ENCODE measurements at places on chromosomes 16 and 17.

DNA sequence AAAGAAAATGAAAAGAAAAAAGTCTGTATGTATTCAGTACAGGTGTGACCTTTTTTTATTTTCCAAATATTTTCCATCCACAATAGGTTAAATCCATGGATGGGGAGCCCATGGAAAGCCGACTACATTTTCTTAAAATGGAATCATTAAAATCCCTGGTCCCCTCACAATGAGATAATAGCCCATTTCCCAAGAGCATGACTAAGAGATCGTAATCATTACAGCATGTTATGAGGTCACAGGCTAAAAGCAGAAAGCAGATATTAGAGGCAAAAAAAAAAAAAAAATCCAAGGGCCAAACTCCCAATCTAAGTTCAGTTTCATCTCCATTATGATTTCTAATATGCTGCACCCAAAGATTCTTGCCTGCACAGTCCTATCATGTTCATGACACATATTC is 44.7 kb downstream of the CYTH1 start:
- no peak for DNase-seq

DNA sequence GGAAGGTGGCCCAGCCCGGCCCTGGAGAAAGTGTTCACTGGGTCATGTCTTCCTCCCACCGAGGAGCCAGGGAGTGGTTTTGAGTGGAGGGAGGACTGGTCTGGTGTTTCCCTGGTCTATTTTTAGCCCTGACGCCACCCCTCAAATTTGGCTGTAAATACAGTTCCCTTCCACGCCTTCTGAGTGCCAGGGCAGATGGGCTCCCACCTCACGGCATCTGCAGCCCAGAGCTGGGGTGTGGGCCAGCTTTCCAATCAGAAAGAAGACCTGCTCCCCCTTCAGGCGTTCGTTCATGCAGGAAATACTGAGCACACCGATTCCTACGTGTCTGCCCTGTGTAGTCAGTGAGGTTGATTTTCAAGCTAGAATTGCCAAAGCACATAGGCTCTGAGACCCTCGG is 53.7 kb downstream of the SNX20 start:
- no peak for DNase-seq

GRCh38 chr17:3546997-3547396 is 10.6 kb downstream of the TRPV3 start:
- DNase-seq = no peak

DNA sequence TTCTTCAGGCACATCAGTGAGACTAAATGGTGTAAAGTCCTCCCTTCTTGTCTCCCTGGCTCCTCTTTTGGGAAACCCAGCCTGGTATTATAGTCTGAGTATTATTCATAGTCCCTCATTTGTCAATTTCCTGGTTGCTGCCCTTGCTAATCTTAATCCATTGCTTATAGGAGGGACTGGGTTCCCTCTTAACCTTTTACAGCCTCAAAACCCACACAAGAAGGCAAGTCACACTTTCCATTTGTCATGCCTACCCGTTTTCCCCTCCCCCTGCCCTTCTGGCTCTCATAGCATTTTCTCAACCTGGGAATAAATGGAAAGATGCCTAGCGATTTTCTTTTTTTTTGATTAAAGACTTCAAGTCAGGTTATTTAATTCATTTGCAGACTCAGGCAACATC is 124.8 kb downstream of the MAP2K6 start:
- no peak for DNase-seq

DNA sequence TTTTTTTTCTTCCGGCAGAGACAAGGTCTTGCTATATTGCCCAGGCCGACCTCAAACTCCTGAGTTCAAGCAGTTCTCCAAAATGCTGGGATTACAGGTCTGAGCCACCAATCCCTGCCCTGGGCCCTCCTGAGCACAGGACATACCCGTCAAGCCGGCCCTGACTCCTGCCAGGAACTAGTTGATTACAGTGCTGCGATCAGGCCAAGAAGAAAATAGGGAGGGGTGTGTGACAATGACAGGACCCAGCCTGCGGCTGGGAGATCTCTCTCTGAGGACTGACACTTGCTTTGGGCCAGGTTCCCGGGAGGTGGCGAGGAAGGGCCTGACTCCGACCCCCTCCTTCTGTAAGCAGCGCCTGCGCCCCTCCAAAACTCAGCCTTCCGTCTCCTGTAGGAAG is 276.6 kb downstream of the MRTFB start:
- no peak for DNase-seq

- DNase-seq = no peak
These were observed 156.3 kb downstream of the MYO1D start for GRCh38 chr17:32720671-32721070.

All from ecto neural progenitor cell (in vitro differentiated cells).